ENCODE measurements at places on chromosomes 2 and 18. TPM values are rescaled to one million over a fixed set of nuclear protein-coding genes. Genes with fewer than 3 reads are reported as not detected.

GRCh38 chr2:225650041-225650440, 250.5 kb downstream of the NYAP2 start:
- DNase-seq = no peak

Gene GAD1
- polyA plus RNA-seq = 4.5 TPM

DNA sequence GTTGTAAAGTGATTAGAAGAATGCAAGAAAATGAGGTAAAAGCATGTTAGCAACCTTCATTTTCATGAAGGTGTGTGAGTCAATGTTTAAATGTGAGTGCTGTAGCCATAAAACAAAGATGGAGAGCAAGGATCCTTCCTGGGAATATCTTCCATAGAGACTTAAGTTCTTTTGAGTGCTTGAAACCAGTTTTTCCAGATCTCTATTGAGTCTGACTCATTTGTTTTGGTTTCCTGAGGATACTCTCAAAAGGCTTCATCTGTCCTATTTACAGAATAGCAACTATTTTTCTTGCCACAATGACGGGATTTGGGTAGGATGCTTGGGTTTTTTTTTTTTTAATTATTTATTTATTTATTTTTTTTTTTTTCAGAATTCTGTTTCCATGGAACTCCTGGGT, 45.9 kb upstream of the ASB1 start:
- peak; percentile 26 for DNase-seq

- DNase-seq = no peak
Observed at GRCh38 chr18:58266291-58266690, 222.3 kb downstream of the NEDD4L start.

DNA sequence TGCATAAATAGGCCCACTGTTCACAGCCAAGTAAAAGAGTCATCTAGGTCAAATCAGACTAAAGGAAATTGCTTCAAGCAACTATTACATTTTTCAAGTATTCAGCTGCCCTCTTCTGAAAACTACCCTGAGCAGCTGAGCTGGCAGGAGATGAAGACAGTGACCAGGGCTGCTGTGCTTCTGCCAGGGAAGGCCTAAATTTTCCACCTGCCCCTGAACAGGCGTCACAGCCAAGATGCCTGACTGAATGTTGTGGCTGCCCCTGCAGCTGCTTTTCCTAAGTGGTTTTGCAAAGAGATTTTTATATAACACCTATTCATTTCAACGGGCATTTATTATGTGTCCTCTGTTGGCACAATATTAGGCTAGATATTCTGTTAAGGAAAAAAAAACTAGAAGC, 96.7 kb upstream of the RPE start:
- no peak for DNase-seq

Gene ABCB6
- polyA plus RNA-seq = 6.1 TPM

Gene PROC
- 0.16 TPM for polyA plus RNA-seq

- no peak for DNase-seq
Observed at GRCh38 chr18:62881509-62882016, 166.2 kb downstream of the PHLPP1 start.

DNA sequence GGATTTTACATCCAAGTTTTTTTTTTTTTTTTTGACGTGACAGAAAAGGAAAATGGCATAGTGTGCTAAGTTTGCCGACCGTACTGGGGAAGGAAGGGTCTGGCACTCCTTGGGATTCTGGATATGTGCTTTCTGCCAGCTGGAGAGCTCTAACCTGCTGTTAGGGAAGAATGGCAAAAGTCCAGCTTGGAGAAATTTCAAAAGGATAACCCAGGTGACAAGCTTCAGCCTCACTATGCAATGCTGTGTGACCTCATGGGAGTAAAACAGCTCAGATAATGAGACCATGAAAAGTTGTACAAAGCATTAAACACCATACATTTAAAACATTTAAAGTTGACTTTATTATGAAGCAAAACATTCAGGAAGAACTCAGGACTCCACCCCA, 10.3 kb upstream of the GPR45 start:
- DNase-seq = no peak

DNA sequence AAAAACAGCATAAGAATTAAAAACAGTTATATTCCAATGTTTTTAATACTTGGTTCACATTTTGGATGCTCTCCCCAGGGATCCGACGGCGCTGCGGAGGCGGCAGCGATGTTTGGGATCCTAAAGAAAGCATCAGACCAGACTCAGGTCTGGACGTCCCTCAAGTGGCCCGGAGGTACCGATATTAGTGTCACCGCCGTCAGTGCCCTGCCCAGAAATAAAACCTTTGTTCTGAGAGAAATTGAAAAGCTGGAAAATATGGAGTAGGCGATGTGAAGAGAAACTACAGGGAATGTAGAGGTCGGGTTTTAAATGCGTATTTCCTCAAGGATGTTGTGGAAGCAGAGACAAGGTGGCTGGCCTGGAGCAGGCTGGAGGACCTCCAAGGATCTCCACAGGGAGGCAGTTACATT, 683 bp upstream of the TBC1D8 start:
- DNase-seq = no peak

Gene MOCOS
- 2.2 TPM for polyA plus RNA-seq

Gene OSBPL6
- 8.2 TPM for polyA plus RNA-seq
